ENCODE measurements at places on chromosomes 12 and 14. TPM values are rescaled to one million over a fixed set of nuclear protein-coding genes. Genes with fewer than 3 reads are reported as not detected.

GRCh38 chr14:81509838-81510452 is 23.7 kb downstream of the SEL1L start:
- DNase-seq: no peak

GPRC5A gene
- total RNA-seq: 4.7 TPM

FZD10 gene
- total RNA-seq: not detected

DNA sequence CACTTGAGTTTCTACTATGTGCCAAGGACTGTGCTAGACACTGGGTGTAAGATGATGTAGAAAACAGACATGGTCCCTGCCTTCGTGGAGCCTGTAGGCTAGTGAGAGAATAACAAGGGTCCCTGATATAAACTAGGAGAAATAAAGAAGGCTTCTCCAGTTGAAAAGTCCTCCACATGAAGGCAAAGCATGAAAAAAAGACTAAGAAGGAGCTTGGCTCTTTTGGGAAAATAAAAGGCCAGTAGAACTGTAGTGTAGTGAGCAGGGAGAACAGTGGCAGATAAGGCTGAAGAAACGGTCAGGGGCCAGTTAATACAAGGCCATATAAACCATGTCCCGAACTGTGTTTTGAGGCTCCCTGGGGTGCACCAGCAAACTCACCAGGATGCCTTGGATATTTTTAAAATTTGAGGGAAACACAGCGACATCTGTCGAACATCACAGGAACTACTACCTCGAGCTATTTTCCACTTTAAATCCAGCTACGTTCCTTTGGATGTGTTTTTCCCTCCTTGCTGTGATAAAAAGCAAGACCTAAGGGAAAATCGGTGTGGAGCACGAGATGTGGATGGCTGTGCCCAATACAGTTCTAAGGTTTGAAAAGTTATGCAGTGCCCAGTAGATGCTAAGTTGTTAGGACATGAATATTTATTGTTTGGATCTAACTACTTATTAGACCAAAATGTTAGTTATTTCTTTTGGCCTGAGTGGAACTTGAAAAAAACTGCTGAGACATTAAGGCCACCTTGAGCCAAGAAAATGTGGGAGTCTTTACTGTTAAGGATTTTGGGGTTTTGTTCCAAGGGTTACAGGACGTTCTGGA is 8.5 kb upstream of the CFL2 start:
- peak; percentile 59 for DNase-seq

GRCh38 chr14:103143506-103143905 is 20.2 kb downstream of the TNFAIP2 start:
- DNase-seq: no peak

GRCh38 chr12:103640410-103640809 is 53.3 kb downstream of the STAB2 start:
- no peak for DNase-seq

SMIM41 gene
- not detected for total RNA-seq

TNFAIP2 gene
- total RNA-seq: 32.0 TPM

DNA sequence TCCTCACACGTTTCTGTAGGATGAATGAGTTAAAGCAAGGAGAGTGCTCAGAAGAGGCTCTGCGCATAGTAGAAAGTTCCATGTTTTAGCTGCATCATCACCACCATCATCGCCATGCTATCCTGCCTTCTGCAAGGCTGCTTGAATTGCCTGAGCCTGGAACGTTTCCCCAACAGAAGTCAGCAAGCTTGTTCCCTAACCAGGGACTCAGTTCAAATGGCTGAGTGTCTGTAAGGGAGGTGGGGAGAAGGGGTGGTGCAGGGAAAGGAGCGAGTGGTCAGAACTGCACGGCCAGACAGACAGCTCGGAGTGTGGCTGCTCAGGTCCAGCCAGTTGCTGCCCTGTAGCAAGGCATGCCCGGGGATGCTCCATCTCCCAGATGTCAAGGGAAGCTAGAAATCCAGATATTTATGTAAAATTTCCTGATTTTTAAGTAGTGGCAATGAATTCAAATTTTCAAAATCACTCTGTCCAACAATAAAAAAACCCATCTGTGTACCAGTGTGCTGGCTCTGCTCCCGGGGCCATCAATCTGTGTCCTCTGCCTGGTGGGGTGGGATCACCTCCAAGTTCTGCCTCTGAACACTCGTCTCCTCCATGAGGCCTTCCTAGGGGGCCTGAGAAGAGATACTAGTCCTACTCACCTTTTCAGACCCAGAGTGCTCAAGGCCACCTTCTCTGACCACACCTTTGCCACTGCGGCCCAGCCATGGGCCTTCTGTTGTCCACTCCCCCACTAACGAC is 162.7 kb downstream of the FOXN3 start:
- DNase-seq: no peak

GRCh38 chr14:98855926-98856715 is 415.9 kb downstream of the BCL11B start:
- no peak for DNase-seq

- DNase-seq: no peak
These were observed 169.4 kb downstream of the FOXN3 start for GRCh38 chr14:89247457-89248122.

- DNase-seq: no peak
These were observed 28.6 kb downstream of the BRMS1L start for GRCh38 chr14:35854696-35855270.

GRCh38 chr12:122162976-122163375 is 11.0 kb downstream of the IL31 start:
- DNase-seq: no peak
